H7 (cell line): ENCODE measurements at places on chromosomes 1 and 21.

- no peak for DNase-seq
Measured at GRCh38 chr1:43451701-43452532, 1.8 kb downstream of the HYI start.

GRCh38 chr1:70247768-70248167, 26.6 kb downstream of the SRSF11 start:
- DNase-seq: no peak

DNA sequence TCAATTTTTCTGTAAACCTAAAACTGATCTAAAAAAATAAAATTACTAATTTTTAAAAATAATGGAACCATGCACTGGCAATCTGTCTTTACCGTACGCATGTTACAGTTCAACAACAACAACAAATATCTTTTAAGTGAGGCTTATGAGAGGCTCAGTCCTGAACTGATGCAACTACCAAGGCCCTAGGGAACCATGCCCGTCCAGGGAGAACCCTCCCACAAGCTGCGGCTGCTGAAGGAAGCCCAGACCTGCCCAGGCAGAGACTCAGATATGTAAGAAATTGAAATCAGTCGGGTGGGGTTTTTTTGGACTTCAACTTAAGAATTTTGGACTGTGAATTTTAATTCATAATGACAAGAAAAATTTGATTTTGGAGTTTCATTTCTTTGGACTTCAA, 91.1 kb downstream of the NPHP4 start:
- DNase-seq: no peak

DNA sequence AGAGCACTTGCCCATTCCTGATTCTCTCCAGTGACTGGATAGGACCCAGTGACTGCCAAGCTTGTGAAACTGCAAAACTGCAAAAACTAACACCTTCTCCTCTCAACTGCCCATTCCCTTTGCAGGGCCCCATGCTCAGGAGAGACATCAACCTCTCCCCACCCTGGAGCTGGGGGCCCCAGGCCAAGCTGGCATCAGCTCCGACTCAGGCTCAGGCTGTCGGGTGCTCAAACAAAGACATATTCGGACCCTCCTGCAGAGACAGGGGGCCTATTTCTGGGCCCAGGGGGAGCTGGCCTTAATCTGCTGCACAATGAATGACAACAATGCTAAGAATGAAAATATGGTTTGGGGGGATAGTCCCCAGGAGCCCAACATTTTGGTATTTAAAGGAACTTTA, 11.8 kb downstream of the LMX1A start:
- DNase-seq: peak; percentile 4

DNA sequence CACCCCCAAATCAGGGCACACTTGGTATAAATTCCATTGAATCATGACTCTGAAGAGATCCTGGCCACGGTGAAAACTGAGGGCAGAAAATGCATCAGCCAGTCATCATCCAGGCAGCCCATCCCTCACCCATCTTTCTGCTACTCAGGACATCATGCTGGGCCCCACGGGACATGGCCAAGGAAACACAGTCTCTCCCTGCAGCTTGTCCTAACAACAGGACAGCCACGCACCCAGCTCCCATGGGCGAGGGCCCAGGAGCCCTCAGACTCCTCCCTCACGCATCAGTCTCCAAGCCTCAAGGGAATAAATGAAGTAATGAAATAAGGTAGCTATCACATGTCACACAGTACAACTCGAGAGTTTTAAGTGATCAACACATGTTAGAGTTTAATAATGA, 37.8 kb downstream of the ELK4 start:
- DNase-seq: no peak

GRCh38 chr1:147515045-147515869, 26.0 kb upstream of the BCL9 start:
- DNase-seq: peak; percentile 70

DNA sequence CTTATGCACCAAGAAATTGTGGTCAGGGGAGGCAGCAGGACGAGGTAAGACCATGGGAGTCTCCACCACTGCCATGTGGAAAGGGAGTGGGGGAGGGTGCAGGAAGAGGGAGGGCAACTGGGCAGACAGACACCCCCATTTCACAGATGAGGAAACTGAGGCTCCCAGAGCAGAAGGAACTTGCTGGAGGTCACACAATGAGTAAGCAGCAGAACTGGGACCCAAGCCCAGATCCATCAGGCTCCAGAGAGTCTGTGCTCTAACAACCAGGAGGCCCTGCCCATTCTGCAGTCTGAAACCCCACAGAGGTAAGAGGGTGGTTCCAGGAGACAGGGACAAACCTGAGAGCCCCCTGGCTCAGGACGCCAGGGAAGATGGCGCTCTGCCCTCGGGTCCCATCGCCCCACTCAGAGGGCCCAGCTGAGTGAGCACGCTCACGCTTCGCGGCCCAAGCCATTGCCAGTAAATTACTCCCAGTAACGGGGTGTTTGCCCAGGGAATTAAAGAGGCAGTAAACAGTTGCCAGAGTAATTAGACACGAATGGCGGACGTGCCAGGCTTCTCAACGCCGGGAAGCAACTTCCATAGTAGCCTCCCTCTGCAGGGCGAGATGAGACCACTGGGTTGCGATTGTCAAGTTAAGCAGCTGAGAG, 59.2 kb downstream of the MATN1 start:
- DNase-seq: no peak

DNA sequence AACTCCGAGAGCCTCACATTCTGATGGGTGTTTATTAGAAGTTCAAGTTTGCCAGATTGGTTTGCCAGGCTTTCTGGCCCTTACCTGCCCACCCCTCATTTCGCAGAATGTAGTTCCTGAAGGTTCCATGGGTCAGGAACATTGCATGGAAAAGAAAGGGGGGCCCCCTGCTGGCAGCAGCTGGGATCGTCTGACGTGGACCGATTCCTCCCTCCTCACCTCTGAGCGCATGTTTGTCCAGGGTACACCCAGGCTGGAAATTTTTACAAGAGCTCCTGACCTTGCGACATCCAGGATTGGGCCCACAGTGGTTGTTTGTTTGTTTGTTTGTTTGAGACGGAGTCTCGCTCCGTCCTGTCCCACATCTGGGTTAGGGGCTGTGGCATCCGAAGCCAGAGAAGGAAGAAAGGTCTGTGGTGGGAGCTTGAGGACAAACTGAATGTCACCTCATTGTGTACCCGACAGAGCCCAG, 126.0 kb upstream of the TMEM51 start:
- peak; percentile 90 for DNase-seq

- no peak for DNase-seq
Measured at GRCh38 chr1:77614037-77614436, 68.4 kb downstream of the ZZZ3 start.

GRCh38 chr1:34642679-34643078, 112.2 kb upstream of the GJB5 start:
- peak; percentile 39 for DNase-seq

DNA sequence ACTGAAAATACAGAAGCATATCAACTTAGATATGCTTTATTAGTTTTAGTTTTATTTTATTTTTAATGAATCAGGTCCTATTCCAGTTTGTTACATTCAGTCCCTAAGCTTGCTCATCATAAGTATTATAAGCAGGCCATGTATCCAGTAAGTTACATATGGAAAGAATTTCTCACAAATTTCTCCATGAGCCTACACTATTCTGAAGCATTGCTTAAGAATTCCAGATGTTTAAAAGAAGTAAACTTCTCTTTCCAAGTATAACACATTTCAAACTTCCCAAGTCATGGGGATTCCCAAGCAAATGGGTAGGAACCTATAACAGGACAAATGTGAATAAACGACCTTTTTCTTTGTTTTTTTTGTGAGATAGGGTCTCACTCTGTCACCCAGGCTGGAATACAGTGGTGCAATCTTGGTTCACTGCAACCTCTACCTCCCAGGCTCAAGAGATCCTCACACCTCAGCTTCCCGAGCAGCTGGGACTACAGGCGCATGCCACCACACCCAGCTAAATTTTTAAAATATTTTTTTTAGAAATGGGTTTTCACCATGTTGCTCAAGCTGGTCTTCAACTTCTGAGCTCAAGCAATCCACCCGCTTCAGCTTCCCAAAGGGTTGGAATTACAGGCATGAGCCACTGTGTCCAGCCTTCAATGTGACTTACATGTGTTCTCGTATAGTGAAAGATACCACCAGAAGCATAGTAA, 39.0 kb downstream of the ST7L start:
- no peak for DNase-seq

- no peak for DNase-seq
Measured at GRCh38 chr1:41344708-41345159, 16.5 kb upstream of the FOXO6 start.

DNA sequence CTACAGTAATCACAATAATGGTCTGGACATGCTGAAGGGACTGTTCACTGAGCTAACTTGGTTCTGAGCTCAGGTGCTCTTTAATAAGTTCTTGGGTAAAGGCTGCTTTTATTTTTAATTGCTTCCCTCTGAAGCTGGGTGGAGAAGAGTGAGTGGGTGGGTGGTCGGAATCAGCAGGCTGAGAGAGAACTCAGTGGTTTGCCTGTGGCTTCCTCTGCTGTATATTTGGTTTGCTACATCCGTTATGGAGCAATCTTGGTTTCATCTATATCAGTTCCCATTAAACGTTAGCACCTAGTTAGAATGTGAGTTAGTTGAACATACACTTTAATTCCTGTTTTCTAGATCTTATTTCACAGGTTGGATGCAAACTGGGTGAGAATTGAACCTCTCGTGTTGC, 23.3 kb downstream of the CNIH4 start:
- no peak for DNase-seq

GRCh38 chr21:29649406-29649814, 290.4 kb downstream of the GRIK1 start:
- no peak for DNase-seq

- DNase-seq: no peak
Measured at GRCh38 chr1:40825996-40826395, 36.2 kb downstream of the CITED4 start.

- no peak for DNase-seq
Measured at GRCh38 chr1:198495631-198496030, 44.8 kb downstream of the ATP6V1G3 start.

DNA sequence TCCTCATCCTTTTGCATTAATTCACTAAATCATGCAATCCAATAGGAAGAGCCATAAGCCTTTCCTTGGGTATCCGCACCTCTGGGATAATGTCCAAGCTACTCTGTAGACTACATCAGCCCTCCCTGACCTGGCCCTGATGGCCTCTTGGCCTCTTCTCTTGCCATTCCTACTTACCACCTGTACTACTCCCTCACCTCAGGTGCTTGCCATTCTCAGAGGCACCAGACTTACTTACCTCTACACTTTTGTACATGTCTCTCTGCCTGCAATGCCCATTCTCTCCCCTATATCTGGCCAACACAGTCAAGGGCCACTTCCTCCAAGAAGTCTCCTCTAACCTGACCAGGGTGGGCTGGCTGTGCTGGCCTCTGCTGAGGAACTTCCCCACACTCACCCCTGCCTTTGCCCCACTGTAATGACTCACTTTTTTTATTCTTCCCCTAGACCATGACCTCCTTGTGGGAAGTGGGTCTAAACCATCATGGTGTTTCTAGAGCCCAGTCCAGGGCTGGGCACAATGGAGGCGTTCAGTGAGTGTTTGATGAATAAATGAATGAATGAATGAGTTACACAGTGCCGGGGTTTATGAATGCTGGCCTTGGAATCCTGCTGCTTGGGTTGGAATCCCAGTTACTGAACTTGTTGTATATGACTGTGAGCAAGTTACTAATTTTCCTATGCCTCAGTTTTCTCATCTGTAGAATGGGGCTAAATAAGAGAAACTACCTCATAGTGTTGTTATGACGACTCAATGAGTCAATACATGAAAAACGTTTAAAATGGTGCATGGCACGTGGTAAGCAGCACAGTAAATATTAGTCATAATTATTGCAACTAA, 179.8 kb downstream of the FOXD2 start:
- no peak for DNase-seq

GRCh38 chr1:82946096-82946605, 1052.8 kb downstream of the TTLL7 start:
- no peak for DNase-seq

GRCh38 chr1:113983391-113983790, 4.1 kb downstream of the OLFML3 start:
- no peak for DNase-seq

DNA sequence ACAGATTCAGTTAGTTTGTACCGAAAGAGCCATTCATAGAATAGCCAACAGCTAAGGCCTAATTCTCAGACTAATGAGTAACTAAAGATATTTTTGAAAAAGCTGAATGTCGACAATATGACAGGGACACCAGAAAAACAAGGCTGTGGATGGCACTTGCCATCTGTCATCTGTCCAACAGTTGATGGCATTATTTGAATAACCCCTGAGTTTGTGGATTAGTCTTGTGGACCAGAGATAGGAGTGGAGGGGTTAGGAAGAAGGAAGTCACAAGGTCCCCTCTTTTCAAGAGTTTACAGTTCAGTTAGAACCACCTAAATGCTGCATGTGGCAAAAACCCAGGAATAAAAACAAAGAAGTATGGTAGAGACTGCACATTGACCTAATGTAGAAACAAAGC, 356.5 kb upstream of the DUSP10 start:
- no peak for DNase-seq

GRCh38 chr1:26363549-26364448, 8.8 kb downstream of the ZNF683 start:
- peak; percentile 91 for DNase-seq

DNA sequence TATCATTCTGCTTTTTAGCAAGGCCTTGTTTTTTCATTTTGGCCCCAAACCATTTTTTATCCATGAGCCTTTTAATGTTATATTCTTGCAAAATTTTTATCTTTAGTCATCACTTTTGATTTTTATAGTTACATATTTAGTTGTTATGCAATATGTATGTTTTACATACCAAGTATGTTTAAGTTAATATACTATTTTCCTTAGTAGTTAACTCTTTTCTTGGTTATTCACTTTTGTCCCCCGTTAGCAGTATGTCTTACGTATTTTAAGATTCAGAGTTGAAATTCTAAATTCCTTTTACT, 44.5 kb downstream of the MAGI3 start:
- DNase-seq: no peak

DNA sequence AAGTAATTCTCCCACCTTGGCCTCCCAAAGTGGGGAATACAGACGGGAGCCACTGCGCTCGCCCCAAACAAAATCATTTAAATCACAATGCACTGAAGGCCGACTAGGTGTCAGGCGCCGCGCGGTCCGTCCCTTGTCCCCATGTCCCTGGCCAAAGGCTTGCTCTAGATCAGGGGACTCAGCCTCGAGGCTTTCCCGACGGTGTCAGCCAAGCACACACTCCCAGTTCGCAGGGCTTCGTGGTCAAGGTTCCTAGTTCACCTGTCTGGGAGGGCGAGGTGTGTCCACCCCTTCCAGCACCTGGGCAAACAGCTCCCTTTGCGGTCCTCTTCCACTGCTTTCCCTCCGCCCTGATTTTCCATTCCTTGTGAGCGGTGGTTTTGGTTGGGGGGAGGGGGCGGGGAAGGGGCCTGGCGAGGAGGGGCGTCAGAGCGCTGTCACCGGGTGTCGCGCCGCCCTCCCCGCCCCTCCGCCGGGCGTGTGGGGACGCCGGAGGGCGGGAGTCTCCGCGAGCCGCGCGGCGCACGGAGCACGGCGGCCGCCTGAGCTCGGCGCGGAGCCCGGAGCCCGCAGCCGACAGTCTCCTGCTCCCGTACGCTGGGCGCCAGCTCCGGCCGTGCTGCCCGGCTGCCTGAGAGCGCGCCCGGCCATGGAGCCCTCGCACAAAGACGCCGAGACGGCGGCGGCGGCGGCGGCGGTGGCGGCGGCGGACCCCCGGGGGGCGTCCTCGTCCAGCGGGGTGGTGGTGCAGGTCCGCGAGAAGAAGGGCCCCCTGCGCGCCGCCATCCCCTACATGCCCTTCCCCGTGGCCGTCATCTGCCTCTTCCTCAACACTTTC, at the start of gene STUM:
STUM (plus strand) TSS at position 509 of the 838 bp plus-strand sequence; CDS start at position 650, 141 bp downstream.
- peak; percentile 91 for DNase-seq

GRCh38 chr1:70061231-70061630, 144.1 kb downstream of the LRRC40 start:
- no peak for DNase-seq
